ENCODE measurements at places on chromosomes 5 and 9.

GRCh38 chr5:72108202-72109061 lies 1.2 kb downstream of the MAP1B start:
- peak; percentile 62 for DNase-seq

DNA sequence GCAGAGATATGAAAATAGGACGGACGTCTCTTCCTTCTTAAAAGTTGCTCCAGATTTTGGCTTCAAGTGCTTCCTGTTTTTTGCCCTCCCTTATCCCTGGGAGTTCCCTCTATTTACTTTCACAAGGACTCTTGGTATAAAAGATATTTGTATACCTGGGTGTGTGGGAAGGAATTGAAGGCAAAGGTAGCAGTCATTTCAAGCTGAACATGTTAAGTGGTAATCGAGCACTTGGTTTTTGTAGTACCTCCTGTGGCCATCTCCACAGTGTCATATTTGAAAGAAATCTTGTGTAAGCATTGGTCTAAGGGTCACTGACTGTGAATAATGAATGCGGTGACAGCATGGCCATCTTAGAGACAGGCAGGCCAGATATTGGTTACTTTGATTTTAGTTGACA lies 593.6 kb downstream of the MTRR start:
- DNase-seq: no peak

GRCh38 chr9:36040271-36040925 lies 3.7 kb downstream of the RECK start:
- DNase-seq: no peak

GRCh38 chr5:91401175-91401574 lies 18.1 kb upstream of the ARRDC3 start:
- DNase-seq: no peak

DNA sequence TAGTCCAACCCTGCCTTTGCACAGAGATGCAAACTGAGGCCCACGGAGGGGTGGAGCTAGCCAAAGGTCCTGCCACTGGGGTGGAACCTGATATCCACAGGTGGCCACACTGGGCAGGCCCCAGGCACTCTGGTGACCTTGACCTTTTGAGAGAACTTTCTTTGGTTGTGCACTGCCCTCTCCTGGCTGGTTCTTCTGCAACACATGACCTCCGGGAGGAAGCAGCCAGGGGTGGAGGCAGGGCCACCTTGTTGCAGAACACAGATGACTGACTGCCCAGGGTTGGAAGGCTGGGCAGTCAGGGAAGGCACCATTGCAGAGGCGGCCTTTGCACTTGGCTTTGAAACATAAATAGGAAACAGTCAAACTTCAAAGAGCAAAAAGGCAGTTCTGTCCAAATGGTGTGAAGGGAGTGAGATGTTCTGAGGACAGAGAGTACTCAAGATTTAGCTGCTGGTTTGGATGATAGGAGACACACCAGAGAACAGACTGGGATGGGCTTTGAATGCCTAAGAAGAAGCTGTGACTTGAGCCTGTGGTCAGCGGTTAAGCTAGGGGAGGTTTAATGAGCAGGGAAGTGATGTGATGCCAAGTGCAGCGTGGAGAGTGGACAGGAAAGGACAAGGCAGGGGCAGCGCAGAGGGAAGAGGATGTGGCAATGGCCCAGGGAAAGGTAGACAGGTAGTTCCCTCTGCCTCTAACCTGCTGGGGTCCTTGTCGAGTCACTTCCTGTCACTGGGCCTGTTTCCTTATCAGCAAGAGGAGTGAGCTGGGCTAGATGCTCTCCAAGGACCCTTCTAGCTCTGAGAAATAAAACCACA lies 6.8 kb upstream of the TCOF1 start:
- peak; percentile 47 for DNase-seq

GRCh38 chr5:103546858-103547257 lies 15.7 kb downstream of the NUDT12 start:
- DNase-seq: no peak

- no peak for DNase-seq
These were observed 32.6 kb upstream of the TTLL11 start for GRCh38 chr9:122125509-122126330.

GRCh38 chr9:96411129-96411838 lies 6.9 kb downstream of the ZNF367 start:
- no peak for DNase-seq

- no peak for DNase-seq
These were observed 35.2 kb downstream of the SETX start for GRCh38 chr9:132319421-132320110.

DNA sequence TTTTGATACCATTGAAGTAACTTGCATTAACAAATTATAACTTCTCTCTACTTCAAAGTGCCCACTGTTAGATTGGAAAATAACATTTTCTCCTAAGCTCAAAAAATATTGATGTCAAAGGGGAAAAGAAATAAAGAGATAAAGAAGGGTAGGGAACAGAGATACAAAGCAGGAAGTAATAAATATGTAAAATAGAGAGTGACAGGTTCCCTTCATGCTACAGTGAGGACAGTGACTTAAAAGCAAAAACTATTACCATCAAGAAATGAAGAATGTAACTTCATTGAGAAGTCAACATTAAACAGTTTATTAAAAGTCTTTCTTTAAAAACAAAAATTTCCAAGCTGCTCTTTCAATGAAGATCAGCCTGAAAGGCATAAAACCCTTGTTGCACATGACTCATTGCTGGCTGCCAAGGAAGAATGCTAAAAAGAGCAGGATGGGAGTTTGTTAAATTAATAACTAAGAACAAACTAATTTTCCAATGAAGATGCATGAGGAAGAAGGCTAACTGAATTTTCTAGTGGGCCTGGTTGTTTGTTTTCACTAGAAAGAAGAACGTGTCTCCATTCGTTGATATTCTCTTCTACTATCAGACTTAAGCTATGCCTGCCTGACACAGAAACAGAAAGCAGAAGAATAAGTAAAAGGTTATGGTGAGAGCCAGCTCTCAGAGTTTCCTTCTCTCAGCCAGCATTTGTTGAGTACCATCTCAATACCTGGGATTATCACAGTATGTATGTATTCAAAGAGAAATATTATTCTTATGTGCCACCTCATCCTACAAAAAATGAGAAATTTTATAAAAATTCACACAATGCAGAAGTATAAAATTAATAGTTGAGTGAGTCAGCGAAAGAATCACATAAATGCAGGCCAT lies 197.8 kb upstream of the NREP start:
- DNase-seq: no peak

GRCh38 chr5:139640421-139641115 lies 7.6 kb upstream of the CXXC5 start:
- no peak for DNase-seq
